ENCODE measurements at places on chromosomes 1 and 21.
A peak's percentile ranks its signal among the peaks of the same experiment; 100 is the strongest.

GRCh38 chr1:153429266-153430165 lies 13.2 kb downstream of the S100A7A start:
- no peak overlapping the region for H3K27ac ChIP-seq
- H3K4me3 ChIP-seq: no peak overlapping the region
- no peak for DNase-seq
- H3K27me3 ChIP-seq: no peaks in the 10 kb centered on the region
- H3K4me1 ChIP-seq: no peaks in the 10 kb centered on the region

GRCh38 chr1:3012456-3013291 lies 8.6 kb upstream of the ACTRT2 start:
- no peak for DNase-seq
- no peak overlapping the region for H3K27ac ChIP-seq
- H3K4me1 ChIP-seq: peaks cover 5% of the 10 kb centered on the region
- no peaks in the 10 kb centered on the region for H3K27me3 ChIP-seq

DNA sequence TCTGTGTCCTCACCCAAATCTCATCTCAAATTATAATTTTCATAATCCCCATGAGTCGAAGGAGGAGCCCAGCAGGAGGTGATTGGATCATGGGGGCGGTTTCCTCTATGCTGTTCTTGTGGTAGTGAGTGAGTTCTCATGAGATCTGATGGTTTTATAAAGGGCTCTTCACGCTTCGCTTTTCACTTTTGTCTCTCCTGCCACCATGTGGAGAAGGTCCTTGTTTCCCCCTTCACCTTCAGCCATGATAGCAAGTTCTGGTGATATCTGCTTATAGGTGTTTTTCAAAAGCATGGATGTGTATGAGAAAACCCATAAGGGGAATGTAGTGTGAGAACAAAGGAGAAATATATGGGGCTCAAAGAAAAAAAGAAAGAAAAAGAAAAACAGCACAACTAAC lies 405.9 kb upstream of the RGS18 start:
- H3K4me1 ChIP-seq: no peaks in the 10 kb centered on the region
- no peak overlapping the region for H3K4me3 ChIP-seq
- H3K36me3 ChIP-seq: no peaks in the 10 kb centered on the region
- no peak overlapping the region for H3K27ac ChIP-seq
- no peak for DNase-seq

DNA sequence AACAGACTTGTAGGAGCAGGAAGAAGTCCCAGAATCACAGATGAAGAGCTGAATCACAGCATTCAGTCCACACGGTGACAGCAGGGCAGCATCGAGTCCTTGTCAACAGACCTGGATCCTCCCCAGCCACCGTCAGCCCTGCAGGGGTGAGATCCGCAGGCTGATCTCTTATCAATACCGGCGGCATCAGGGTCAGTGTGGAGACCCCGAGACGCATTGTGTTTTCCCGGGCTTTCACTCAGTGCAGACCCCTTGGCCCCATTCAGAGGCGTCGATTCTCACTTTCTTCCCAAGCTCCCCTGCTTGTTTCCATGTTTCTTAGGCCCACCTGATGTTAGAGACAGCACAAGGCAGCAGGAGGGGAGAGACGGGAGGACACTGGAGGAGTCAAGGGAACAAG lies 609.6 kb downstream of the PTPRU start:
- DNase-seq: no peak
- H3K27me3 ChIP-seq: peaks cover 17% of the 10 kb centered on the region
- no peaks in the 10 kb centered on the region for H3K4me1 ChIP-seq
- H3K4me3 ChIP-seq: no peak overlapping the region

DNA sequence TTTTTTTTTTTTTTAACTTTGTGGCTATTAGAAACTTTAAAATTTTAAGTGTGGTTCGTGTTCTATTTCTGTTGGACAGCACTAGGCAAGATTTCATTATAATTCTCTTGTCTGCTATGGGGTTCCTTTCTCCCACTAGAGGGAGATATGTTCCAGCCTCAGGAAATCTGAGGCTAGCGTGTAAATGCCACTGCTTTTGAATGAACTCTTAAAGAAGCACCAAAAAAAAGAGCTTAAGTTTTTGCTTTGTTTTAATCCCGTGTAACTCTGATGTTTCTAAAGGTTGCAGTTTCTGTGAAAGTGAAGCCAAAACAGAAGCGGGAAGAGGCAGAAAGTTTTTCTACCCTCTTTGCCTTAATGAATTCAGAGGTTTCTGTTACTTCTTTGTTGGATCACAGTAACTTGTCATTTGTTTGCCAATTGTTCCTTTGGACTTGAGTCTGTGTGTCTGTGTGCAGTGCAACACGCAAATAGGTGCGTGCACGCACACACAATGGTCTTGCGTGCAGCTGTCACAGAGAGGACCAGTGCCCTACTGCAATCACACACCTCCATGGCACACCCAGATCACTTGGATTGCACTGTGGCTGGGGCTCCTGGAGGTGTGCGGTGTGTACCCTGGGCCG lies 32.3 kb downstream of the HHAT start:
- H3K36me3 ChIP-seq: no peaks in the 10 kb centered on the region
- H3K27me3 ChIP-seq: no peaks in the 10 kb centered on the region
- H3K4me3 ChIP-seq: no peak overlapping the region
- no peak for DNase-seq
- H3K4me1 ChIP-seq: no peaks in the 10 kb centered on the region

DNA sequence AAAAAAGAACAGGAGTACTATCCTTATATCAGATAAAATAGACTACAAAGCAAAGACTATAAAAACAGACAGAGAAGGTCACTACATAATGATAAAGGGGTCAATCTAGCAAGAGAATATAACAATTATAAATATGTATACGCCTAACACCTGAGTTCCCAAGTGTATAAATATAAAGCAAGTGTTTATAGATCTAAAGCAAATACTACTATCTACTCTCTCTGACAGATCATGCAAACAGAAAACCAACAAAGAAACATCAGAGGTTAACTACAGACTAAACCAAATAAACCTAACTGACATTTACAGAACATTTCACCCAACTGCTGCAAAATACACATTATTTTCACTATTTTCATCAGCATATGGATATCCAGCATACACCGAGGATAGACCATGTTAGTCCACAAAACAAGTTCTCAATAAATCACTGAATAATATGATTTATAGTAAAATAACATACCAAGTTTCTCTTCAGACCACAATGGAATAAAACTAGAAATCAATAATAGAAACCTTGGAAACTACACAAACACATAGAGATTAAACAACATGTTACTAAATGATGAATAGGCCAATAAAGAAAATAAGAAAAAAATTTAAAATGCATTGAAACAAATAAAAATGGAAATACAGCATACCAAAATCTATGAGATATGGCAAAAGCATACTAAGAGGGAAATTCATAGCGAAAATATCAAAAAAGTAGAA lies 22.7 kb downstream of the UCHL5 start:
- H3K27ac ChIP-seq: no peak overlapping the region
- H3K4me1 ChIP-seq: peaks cover 14% of the 10 kb centered on the region
- H3K27me3 ChIP-seq: no peaks in the 10 kb centered on the region
- no peaks in the 10 kb centered on the region for H3K36me3 ChIP-seq

DNA sequence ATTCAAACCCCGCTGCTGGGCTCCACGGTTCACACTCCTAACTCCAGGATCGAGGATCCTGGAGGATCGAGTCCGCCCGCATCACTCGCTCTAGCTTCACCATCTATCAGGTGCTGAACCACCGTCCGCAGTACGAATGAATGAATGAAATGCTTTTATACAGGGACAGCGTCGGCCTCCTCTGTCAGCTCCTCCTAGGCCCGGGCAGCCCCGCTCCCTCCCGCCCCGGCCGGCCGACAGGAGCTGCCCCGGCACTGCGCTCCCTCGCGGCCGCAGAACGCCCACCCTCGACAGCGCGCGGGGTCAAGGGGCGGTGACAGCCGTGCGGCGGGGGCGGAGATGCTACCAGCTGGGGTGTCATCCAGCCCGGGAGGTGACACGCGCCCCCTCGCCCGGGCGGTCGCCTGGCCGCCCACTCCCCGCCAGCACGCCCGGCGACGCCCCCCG lies 520 bp downstream of the ZBTB17 start:
- H3K4me3 ChIP-seq: peak overlapping the region; percentile 70
- H3K4me1 ChIP-seq: peaks cover 7% of the 10 kb centered on the region
- DNase-seq: no peak
- H3K27me3 ChIP-seq: no peaks in the 10 kb centered on the region

DNA sequence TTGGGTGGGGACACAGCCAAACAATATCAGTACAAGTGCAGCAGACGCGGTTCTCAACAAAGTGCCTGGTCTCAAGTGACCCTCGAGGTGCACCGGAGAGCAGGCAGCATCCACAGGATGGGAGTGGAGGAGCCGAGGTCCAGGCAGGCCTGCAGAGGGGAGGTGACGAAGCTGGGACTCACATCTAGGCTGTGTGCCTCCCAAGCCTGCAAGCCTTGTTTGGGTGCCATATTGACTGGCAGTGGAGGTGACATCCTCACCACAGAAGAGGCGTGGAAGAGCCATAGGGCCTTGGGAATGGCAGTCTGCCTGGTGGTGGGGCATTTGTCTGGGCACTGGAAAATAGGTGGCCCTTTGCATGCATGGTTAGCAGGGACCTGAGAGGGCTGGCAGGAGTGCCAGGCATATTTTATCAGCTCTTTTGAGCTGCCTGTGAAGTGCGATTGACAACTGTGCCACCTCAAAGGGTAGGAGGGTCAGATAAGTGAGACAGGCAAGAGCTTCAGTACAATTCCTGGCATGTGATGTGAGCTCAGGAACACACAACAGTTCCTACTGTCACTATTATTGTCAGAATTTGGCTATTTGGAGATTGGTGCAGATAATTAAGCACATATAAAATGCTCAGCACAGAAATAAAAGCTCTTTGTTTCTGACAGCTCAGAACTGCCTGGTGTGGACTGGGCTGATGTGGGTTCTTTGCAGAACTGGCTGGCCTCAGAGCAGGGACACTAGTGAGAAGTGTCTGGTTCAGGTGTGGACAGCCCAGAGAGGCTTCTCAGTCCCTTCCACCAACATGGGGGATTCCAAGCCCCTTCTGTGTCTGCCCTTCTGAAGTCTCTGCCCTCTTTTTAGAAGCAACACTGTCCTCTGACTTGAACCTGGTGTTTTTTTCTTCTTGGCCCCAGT lies 347.6 kb upstream of the AJAP1 start:
- H3K4me1 ChIP-seq: no peaks in the 10 kb centered on the region
- H3K27ac ChIP-seq: no peak overlapping the region
- no peak for DNase-seq
- H3K36me3 ChIP-seq: no peaks in the 10 kb centered on the region

- H3K27ac ChIP-seq: peak overlapping the region; percentile 65
- no peaks in the 10 kb centered on the region for H3K4me1 ChIP-seq
- DNase-seq: no peak
- H3K36me3 ChIP-seq: no peaks in the 10 kb centered on the region
These were observed 870 bp downstream of the FBXO28 start for GRCh38 chr1:224114787-224115175.

- DNase-seq: no peak
- peaks cover 10% of the 10 kb centered on the region for H3K4me1 ChIP-seq
- no peak overlapping the region for H3K4me3 ChIP-seq
- no peaks in the 10 kb centered on the region for H3K27me3 ChIP-seq
These were observed 54.7 kb downstream of the MRPS6 start for GRCh38 chr21:34128124-34128523.

- no peaks in the 10 kb centered on the region for H3K4me1 ChIP-seq
- H3K27ac ChIP-seq: no peak overlapping the region
These were observed 197.7 kb upstream of the DUSP10 start for GRCh38 chr1:221939607-221940006.

GRCh38 chr1:6041432-6042062 lies 4.1 kb upstream of the KCNAB2 start:
- no peaks in the 10 kb centered on the region for H3K4me1 ChIP-seq
- H3K27me3 ChIP-seq: no peaks in the 10 kb centered on the region
- no peaks in the 10 kb centered on the region for H3K36me3 ChIP-seq
- no peak overlapping the region for H3K4me3 ChIP-seq

- DNase-seq: no peak
- no peaks in the 10 kb centered on the region for H3K27me3 ChIP-seq
- H3K36me3 ChIP-seq: no peaks in the 10 kb centered on the region
- H3K27ac ChIP-seq: no peak overlapping the region
These were observed 6.3 kb downstream of the CLDN8 start for GRCh38 chr21:30209601-30210000.

- no peak for DNase-seq
- no peaks in the 10 kb centered on the region for H3K4me1 ChIP-seq
- H3K27me3 ChIP-seq: no peaks in the 10 kb centered on the region
- no peaks in the 10 kb centered on the region for H3K36me3 ChIP-seq
These were observed 16.9 kb upstream of the GLIS1 start for GRCh38 chr1:53755874-53756273.

DNA sequence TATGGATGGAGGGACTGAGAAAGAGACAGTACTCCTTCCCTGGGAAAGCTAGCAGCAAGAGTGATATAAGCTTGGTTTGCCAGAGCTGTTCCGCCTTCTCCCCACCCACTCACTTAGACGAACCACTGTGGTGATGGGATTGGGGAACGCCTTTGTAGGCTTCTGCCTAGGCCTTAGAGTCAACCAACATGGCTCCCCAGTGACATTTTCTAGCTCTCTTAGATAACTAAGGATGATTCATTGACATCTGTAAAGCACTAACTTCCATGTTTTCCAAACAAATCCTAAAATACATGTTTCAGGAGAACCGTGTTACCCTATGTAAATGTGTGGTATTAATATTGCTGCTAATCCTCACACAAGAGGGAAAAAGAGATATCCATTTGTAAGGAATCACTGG lies 21.6 kb upstream of the SSX2IP start:
- no peaks in the 10 kb centered on the region for H3K27me3 ChIP-seq
- no peaks in the 10 kb centered on the region for H3K36me3 ChIP-seq
- no peak overlapping the region for H3K27ac ChIP-seq
- DNase-seq: no peak
- no peak overlapping the region for H3K4me3 ChIP-seq

- H3K36me3 ChIP-seq: no peaks in the 10 kb centered on the region
- DNase-seq: no peak
- H3K27ac ChIP-seq: no peak overlapping the region
- H3K4me3 ChIP-seq: no peak overlapping the region
- H3K27me3 ChIP-seq: peaks cover 11% of the 10 kb centered on the region
These were observed 33.3 kb upstream of the PPM1J start for GRCh38 chr1:112748396-112748795.

DNA sequence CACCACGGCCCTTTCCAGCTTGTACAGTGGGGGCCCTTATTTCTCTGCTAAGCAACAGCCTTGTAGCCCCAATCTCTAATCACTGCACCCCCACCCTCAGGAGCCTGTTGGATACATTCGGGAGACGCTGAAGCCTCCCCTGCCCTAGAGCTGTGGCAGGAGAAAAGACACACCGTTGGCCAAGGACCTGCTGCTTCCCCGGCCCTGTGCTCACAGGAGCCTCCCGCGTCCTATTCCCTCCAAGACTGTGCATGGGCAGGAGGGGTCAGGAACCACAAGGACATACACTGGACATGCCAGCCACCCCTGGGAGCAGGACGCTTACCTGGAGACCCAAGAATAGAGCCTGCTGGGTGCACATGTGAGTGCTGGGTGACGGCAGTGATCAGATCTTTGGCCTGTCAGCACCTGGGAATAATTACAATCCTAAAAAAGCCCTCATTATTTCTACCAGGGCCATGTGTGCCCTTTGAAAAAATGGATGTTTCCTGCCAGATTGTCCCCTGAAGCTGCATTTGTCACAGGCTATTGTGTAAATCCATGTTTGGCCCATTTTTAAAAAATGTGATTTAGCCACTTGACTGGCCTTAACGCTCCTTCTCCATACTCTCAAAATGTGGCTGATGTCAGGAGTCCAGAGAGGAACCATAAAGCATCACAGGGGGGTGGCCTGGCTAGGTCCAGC lies 590.6 kb downstream of the MATN1 start:
- no peaks in the 10 kb centered on the region for H3K4me1 ChIP-seq
- H3K36me3 ChIP-seq: no peaks in the 10 kb centered on the region
- DNase-seq: no peak
- H3K27me3 ChIP-seq: no peaks in the 10 kb centered on the region
- no peak overlapping the region for H3K27ac ChIP-seq
- H3K4me3 ChIP-seq: no peak overlapping the region

- H3K27ac ChIP-seq: no peak overlapping the region
- no peaks in the 10 kb centered on the region for H3K36me3 ChIP-seq
- no peaks in the 10 kb centered on the region for H3K4me1 ChIP-seq
- no peak for DNase-seq
- H3K27me3 ChIP-seq: no peaks in the 10 kb centered on the region
These were observed 25.1 kb upstream of the ANGPTL1 start for GRCh38 chr1:178895928-178896327.

Data from pancreas (tissue), 10 donors.